Cardiac muscle cell (in vitro differentiated cells and primary cell): ENCODE measurements at places on chromosomes 2 and 18. TPM values are rescaled to one million over a fixed set of nuclear protein-coding genes. Genes with fewer than 3 reads are reported as not detected.
A peak's percentile ranks its signal among the peaks of the same experiment; 100 is the strongest.

KYNU gene
- 0.21 and 0.24 TPM in 2 replicates for total RNA-seq

NGEF gene
- 2.1 and 2.9 TPM in 2 replicates for total RNA-seq

VAMP5 gene
- 6.7 and 7.7 TPM in 2 replicates for total RNA-seq

PEX13 gene
- total RNA-seq, result 29.7 and 35.5 TPM in 2 replicates

- DNase-seq, result no peak
Measured at GRCh38 chr2:181197140-181197760, 216.8 kb downstream of the UBE2E3 start.

- no peak for DNase-seq
Measured at GRCh38 chr18:7084080-7085065, 33.2 kb downstream of the LAMA1 start.

GRCh38 chr2:127607399-127607908 is 38.5 kb upstream of the GPR17 start:
- DNase-seq, result no peak

- DNase-seq, result no peak
Measured at GRCh38 chr2:60154142-60154541, 399.3 kb downstream of the BCL11A start.

- DNase-seq, result peak; percentile 83
Measured at GRCh38 chr2:70767699-70768589, at the start of gene ADD2. ADD2 (minus strand) TSS chr2:70768200; CDS start chr2:70706408, 61,792 bp downstream.

GRCh38 chr2:157032017-157032416 is 225.5 kb upstream of the GALNT5 start:
- no peak for DNase-seq

DNA sequence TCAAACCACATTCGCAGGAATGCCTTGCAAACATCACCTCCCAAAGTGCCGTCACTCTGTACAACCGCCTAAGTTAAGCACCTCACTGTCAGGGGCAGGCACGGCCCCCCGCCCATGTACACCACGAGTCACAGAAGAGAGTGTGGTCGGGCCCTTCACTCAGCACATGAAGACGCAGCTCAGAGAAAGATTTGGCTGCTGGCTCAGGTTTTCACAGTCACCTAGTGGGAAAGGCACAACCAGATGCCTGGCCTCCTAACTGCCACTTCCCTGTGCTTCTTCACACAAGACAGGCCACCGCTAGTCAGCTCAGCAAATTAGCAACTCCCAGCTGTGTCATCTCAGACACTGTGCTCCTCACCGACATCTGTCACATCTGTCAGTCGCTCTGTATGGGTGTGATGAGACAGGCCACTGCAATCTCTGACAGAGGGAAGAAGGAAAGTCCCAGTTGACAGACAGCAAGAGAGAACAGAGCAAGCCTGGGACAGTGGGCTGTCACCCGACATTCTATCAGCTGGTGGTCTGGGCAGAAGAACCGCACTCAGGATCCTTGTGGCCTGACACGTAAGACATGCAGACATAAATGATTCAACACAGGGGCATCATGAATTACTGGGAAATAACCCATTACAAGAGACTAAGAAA is 60.8 kb downstream of the CRACDL start:
- DNase-seq, result no peak

GRCh38 chr18:61572871-61573270 is 239.6 kb downstream of the CDH20 start:
- no peak for DNase-seq
